Hepatocyte (in vitro differentiated cells): ENCODE measurements at places on chromosomes 3 and 15.

- DNase-seq = no peak
Observed at GRCh38 chr3:144497452-144497851, 525.8 kb downstream of the DIPK2A start.

DNA sequence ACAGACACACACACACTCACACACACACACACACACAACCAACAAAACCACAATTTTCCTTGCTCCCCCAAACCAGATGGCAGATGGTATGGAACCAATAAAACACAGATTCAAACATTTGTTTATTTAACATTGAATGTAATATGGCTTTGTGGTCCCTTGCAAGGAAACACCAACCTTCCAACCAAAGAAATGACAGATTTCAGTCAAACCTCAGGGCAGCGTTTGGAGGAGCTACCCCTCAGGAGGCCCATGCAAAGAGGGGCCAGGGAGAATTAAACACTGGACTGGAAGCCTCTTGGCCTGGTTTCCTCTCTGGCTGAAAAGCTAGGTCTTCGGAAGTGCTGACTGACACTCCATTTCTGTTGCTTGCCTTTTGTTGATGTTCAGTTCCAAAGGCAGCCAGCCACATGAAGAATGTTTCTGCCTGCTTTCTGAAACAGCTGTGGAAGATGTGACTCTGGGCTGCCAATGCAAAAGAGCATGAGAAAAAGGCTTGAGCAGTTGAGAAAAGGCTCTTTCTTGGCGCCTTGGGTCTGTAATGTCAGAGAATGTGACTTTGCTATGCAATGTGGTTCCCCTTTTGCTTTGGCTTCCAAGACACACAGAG is 296.1 kb downstream of the RPLP1 start:
- peak; percentile 23 for DNase-seq

DNA sequence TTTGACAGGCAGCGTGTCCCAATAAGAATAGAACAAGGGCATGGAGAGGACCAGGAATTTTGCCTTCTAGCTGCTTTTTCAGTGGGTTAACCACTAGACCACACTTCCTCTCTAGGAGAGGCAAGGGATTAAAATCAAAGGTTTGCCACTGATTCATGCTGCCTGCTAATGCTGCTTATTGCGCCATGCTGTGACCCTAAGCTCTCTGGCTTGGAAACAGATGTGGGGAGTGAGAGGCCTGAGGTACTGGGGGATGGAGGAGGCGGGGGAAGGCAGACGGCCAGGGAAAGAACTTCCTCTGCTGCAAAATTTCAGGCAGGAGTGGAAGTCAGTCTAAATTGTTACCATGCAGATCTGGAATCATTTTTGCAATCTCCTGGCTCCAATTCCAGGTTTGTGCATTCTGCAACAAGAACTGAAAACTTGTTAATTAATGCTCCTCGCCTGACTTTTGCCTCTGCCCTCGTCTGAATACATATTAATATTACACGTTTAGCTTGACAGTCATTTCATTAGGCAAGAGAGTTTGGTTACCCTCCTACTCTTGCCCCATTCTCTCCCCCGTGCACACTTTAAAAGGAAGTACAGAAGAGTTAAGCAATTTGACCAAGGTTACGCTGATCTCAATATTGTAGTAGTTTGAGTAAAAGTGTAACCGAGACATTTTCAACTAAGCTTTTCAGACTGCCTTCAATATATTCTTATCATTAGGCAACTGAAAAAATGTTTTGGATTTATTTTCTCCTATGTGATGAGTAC is 121.7 kb upstream of the SPRED1 start:
- peak; percentile 74 for DNase-seq

GRCh38 chr15:63198371-63199250 is 9.2 kb downstream of the RAB8B start:
- DNase-seq = no peak

- no peak for DNase-seq
Observed at GRCh38 chr3:183460081-183461055, 31.9 kb upstream of the MCF2L2 start.

- no peak for DNase-seq
Observed at GRCh38 chr3:20698896-20699295, 512.9 kb upstream of the SGO1 start.

DNA sequence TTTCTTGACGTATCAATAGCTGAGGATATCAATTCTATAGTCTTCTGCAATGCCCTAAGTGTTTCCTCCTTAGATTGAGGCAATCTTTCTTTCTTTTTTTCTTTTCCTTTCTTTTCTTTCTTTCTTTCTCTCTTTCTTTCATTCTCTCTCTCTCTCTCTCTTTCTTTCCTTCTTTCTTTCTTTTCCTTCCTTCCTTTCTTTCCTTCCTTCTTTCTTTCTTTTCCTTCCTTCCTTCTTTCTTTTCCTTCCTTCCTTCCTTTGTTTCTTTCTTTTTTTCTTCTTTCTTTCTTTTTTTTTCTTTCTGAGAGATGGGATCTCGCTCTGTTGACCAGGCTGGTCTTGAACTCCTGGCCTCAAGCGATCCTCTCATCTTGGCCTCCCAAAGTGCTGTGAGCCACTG is 10.0 kb upstream of the DNAAF4 start:
- DNase-seq = no peak

DNA sequence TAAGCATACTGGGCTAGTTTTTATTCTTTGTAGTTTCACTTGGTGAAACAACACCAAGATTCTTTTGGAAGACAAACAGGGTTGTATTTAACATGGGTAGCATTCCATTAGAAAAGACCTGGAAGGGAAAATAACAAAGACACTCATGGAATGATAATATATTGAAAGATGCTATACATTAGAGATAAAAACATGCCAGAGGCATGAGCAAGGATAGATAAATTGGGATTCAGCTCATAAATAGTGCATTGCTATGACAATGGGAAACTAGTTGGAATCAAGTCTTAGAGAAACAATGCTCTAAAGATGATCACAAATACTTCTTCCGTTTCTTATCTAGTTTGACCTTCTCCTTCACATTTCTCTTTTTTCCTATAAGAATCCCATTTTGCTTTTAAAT is 677.4 kb downstream of the ZNF385D start:
- no peak for DNase-seq

DNA sequence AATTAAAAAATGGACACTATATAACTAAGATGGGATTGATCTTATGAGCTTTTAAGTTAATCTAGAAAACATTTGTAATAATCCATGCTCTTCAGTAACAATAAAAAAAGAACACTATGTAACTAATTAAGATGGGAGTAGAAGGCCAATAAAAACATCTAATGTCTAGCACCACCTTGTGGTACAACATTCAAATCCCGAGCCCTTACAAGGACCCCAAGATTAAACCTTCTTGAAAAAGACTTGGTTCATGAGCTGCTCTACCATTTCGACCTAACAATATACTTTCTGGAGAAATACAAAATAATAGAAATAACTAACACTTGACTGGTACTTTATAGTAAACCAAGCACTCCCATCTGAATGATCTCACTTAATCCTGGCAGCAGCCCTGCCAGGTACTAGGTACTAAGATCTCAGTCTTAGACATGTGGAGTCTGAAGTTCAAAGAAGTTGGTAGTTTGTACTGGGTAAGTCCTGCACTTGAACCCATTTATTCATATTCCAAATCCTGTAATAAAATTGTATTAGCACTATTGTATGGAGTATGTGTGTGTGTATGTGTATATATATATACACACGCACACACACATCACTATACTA is 21.8 kb downstream of the METTL6 start:
- peak; percentile 62 for DNase-seq

GRCh38 chr3:172461530-172462138 is 13.4 kb upstream of the GHSR start:
- DNase-seq = peak; percentile 48

- DNase-seq = no peak
Observed at GRCh38 chr15:99722406-99722805, 10.8 kb downstream of the LYSMD4 start.

GRCh38 chr3:193948459-193948858 is 187.5 kb upstream of the HES1 start:
- DNase-seq = no peak

DNA sequence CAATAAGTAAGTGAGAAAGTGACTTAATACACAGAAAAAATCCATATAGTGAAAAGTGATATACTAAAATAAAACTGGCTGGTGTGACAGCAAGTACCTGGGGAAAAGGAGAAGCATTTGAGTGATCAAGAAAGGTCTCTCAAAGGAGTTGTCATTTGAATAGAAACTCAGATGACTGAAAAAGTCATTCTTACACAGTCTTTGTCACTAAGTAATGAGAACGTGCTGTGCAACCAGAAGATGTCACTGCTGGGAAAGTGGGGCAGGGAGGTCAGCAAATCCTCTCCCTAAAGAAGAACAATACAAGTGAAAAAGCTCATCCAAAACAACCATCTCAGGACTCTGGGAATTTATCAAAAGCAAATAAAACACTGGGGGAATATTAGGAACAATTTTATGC is 317.5 kb upstream of the TRIM42 start:
- no peak for DNase-seq

GRCh38 chr15:64100958-64101357 is 5.2 kb downstream of the SNX1 start:
- no peak for DNase-seq

DNA sequence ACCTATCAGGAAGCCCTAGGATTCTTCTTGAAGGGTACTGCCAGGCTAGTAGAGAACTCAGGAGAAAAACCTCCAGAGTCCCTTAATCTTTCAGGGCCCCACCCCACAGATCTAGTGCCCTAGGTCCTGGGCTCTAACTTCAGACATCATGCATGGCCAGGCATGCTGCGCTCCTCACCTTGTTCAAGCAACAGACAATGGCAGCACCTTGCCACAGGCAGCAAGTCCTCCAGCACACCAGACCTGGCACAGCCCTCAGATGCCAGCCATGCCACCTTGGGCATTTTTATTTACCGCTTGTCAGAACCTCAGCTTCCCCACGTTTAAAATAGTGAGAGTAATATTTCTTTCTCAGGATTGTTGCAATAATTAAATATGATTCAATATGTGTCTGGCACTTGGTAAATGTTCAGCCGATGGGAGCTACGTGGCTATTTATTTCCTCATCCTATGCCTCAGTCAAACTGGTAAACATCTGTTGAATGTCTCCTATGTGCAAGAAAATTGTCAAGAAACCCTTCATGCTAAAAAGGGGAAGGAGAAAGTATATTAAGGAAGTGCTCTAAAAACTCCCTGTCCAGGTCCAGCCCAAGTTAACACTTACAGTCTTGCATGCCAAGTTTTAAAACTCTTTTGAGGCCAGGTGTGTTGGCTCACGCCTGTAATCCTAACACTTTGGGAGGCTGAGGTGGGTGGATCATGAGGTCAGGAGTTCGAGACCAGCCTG is 14.5 kb upstream of the CCR1 start:
- DNase-seq = no peak

GRCh38 chr3:122188737-122189136 is 5.3 kb downstream of the CASR start:
- DNase-seq = no peak
